ENCODE measurements at places on chromosomes 3 and 15. TPM values are rescaled to one million over a fixed set of nuclear protein-coding genes. Genes with fewer than 3 reads are reported as not detected.

Gene PSTPIP1
- polyA plus RNA-seq = 47.8 TPM

Gene SYNM
- 0.13 TPM for polyA plus RNA-seq

Gene MESP1
- polyA plus RNA-seq = 0.37 TPM

DNA sequence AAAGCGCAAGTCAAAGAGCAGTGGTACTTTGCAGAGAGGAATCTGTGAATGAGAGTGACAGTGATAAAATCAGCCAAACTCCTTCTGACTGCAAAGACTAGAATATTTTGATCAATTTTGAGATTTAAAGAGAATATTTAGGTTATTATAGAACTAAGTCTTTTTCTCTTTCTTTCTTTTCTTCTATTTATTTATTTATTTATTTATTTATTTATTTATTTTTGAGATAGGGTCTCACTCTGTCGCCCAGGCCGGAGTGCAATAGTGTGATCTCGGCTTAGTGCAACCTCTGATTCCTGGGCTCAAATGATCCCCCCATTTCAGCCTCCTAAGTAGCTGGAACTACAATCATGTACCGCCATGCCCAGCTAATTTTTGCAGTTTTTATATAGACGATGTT lies 603.7 kb upstream of the NAALADL2 start:
- H3K27ac ChIP-seq = no peak overlapping the region
- H3K27me3 ChIP-seq = no peaks in the 10 kb centered on the region
- DNase-seq = no peak
- no peaks in the 10 kb centered on the region for H3K4me1 ChIP-seq
- no peak overlapping the region for H3K4me3 ChIP-seq

GRCh38 chr15:47929138-47929803 lies 191.5 kb upstream of the SLC24A5 start:
- H3K36me3 ChIP-seq = no peaks in the 10 kb centered on the region
- H3K27ac ChIP-seq = no peak overlapping the region
- no peak for DNase-seq
- H3K4me1 ChIP-seq = no peaks in the 10 kb centered on the region
- no peaks in the 10 kb centered on the region for H3K27me3 ChIP-seq

DNA sequence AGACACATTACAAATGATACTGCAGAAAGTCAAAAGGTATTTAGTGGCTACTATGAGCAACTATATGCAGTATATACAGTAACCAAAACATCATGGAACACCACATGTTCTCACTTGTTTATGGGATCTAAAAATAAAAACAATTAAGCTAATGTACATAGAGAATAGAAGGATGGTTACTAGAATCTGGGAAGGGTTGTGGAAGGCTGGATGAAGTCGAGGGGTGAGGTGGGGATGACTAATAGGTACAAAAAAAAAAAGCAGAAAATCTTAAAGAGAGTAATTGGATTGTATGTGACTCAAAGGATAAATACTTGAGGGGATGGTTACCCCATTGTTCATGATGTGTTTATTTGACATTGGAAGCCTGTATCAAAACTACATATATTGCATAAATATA lies 848.8 kb upstream of the GBE1 start:
- no peaks in the 10 kb centered on the region for H3K27me3 ChIP-seq
- no peak overlapping the region for H3K4me3 ChIP-seq
- no peaks in the 10 kb centered on the region for H3K36me3 ChIP-seq
- H3K4me1 ChIP-seq = no peaks in the 10 kb centered on the region
- no peak for DNase-seq

- DNase-seq = no peak
- no peaks in the 10 kb centered on the region for H3K27me3 ChIP-seq
- H3K4me1 ChIP-seq = no peaks in the 10 kb centered on the region
- no peak overlapping the region for H3K27ac ChIP-seq
- H3K36me3 ChIP-seq = no peaks in the 10 kb centered on the region
- no peak overlapping the region for H3K4me3 ChIP-seq
Observed at GRCh38 chr15:78840661-78841375, 29.6 kb upstream of the ADAMTS7 start.

DNA sequence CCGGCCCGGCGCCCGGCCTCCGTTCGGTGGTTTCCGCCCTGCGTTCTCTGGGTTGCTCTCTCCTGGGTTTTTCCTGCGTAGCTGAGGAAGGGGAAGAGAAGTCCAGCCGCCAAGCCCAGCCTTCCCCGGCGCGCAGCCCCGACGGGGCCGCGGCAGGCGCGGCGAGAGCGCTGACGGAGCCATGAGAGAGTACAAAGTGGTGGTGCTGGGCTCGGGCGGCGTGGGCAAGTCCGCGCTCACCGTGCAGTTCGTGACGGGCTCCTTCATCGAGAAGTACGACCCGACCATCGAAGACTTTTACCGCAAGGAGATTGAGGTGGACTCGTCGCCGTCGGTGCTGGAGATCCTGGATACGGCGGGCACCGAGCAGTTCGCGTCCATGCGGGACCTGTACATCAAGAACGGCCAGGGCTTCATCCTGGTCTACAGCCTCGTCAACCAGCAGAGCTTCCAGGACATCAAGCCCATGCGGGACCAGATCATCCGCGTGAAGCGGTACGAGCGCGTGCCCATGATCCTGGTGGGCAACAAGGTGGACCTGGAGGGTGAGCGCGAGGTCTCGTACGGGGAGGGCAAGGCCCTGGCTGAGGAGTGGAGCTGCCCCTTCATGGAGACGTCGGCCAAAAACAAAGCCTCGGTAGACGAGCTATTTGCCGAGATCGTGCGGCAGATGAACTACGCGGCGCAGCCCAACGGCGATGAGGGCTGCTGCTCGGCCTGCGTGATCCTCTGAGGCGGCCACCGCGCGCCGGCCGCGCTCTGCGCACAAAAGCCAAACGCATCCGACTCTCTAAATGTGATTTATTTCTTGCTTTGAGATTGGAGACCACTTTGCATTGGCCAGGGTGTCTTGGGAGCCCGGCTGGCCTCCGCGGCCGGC lies 727 bp downstream of the RAP2B start:
- peak; percentile 49 for DNase-seq
- H3K27ac ChIP-seq = peak overlapping the region; percentile 76
- peaks cover 57% of the 10 kb centered on the region for H3K4me1 ChIP-seq
- H3K27me3 ChIP-seq = no peaks in the 10 kb centered on the region
- H3K36me3 ChIP-seq = peaks cover 2% of the 10 kb centered on the region

- DNase-seq = peak; percentile 51
- H3K4me1 ChIP-seq = peaks cover 37% of the 10 kb centered on the region
- no peaks in the 10 kb centered on the region for H3K36me3 ChIP-seq
- peak overlapping the region; percentile 96 for H3K27ac ChIP-seq
- H3K4me3 ChIP-seq = peak overlapping the region; percentile 87
Observed at GRCh38 chr15:84982301-84982920, 755 bp downstream of the PDE8A start.

- no peak overlapping the region for H3K4me3 ChIP-seq
- no peak for DNase-seq
- H3K27me3 ChIP-seq = no peaks in the 10 kb centered on the region
- H3K27ac ChIP-seq = no peak overlapping the region
Observed at GRCh38 chr3:148641722-148642121, 56.0 kb upstream of the AGTR1 start.

- no peak overlapping the region for H3K27ac ChIP-seq
- H3K4me1 ChIP-seq = no peaks in the 10 kb centered on the region
- peaks cover 90% of the 10 kb centered on the region for H3K36me3 ChIP-seq
- no peak for DNase-seq
- H3K4me3 ChIP-seq = no peak overlapping the region
- no peaks in the 10 kb centered on the region for H3K27me3 ChIP-seq
Observed at GRCh38 chr15:70062321-70062956, 35.3 kb downstream of the TLE3 start.

- DNase-seq = peak; percentile 41
- H3K4me3 ChIP-seq = peak overlapping the region; percentile 93
- peaks cover 20% of the 10 kb centered on the region for H3K36me3 ChIP-seq
Observed at GRCh38 chr3:69199942-69200341, 77.5 kb upstream of the LMOD3 start.

- no peaks in the 10 kb centered on the region for H3K27me3 ChIP-seq
- no peaks in the 10 kb centered on the region for H3K36me3 ChIP-seq
- DNase-seq = no peak
- no peaks in the 10 kb centered on the region for H3K4me1 ChIP-seq
- no peak overlapping the region for H3K27ac ChIP-seq
- H3K4me3 ChIP-seq = no peak overlapping the region
Observed at GRCh38 chr15:77617476-77618230, 15.1 kb downstream of the LINGO1 start.

- no peaks in the 10 kb centered on the region for H3K27me3 ChIP-seq
- H3K4me1 ChIP-seq = peaks cover 100% of the 10 kb centered on the region
- no peak for DNase-seq
- no peaks in the 10 kb centered on the region for H3K36me3 ChIP-seq
Observed at GRCh38 chr15:74792227-74793016, 10.5 kb downstream of the CSK start.

GRCh38 chr3:190108804-190109203 lies 11.9 kb downstream of the P3H2 start:
- H3K27me3 ChIP-seq = peaks cover 3% of the 10 kb centered on the region
- no peak overlapping the region for H3K4me3 ChIP-seq
- H3K36me3 ChIP-seq = no peaks in the 10 kb centered on the region
- no peaks in the 10 kb centered on the region for H3K4me1 ChIP-seq

Measured in CD4-positive, CD25-positive, alpha-beta regulatory T cell (primary cell).